ENCODE measurements at places on chromosomes 7 and 10.

GRCh38 chr10:60942788-60943315, 1.1 kb downstream of the RHOBTB1 start:
- no peak for DNase-seq

GRCh38 chr10:118708571-118708970, 46.2 kb downstream of the CACUL1 start:
- no peak for DNase-seq

GRCh38 chr7:50355817-50356178, 51.3 kb downstream of the IKZF1 start:
- no peak for DNase-seq

DNA sequence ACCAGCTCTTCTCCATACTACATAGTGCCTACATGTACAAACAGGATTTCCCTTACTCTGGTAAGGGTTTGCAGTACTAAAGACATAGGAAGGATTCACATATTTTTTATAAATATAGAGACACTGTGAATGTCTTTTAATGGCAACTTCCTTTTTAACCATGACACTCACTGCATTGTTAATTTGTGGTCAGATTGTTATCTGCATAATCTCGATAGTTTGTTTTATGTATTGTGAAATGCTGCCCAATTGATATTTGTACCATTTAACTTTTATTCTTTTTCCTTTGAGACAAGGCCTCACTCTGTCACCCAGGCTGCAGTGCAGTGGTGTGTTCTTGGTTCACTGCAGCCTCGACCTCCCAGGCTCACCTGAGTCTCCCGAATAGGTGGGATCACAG, 39.7 kb downstream of the SP8 start:
- DNase-seq = no peak

DNA sequence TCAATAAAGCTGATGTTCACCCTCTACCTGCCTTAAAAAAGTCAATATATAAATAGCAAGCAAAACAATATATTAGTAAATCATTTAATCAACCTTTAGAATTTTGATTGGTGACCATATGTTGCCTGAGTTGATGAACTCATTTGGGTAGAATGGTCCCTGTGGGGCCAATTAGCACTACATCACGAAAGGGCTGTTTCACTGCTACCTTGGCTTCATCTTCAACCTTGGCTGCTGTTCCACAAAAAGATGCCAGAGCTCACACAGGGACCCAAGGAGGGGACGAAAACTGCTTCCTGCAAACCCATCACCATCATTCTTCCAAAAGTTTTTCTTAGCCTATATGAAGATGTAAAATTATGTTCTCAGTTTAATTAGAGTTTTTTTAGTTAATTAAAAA, 35.4 kb upstream of the HBP1 start:
- no peak for DNase-seq

GRCh38 chr10:11521860-11522259, 89.6 kb downstream of the USP6NL start:
- no peak for DNase-seq

GRCh38 chr10:30079408-30079807, 20.0 kb upstream of the JCAD start:
- DNase-seq = no peak

DNA sequence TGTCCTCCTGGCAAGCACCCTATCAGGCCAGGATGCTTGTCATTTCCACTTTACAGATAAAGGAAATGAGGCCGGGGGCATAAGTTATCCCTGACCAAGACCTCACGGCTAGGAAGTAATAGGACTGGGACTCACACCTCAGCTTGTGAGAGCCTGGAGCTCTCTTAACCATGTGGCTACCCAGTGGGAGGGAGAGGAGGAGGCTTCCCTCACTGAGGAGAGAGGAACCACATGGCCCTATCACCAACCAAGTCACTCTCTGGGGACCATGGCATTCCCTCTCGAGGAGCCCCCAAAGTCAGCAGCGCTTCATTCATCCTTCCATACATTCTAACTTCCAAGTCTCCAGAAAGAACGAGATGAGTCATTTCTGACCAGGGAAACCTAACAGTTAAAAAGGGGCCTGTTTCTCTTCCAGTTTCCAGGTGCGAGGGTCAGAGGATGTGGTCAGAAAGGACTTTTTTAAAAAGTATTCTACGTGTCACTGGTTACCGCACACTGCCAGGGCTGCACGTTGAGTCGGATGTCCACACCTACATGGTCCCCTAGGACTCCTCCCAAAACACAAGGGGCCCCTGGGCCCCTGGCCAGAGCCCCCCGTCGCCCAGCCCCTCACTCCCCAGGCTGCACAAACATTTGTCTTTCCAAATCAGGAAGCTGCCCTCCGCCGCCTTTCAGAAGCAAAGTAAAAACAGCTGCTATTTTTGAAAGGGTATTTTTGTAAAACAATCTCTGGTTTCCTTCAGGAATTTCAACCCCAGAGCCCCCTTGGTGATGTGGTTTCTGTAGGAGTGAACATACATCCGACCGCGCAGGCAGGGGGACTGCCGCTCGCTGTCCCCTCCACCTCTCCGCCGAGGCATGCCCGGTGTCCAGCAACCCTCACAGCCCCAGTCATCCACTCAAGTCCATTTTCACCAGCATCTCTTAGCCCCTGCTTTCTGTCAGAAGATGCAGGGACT, 128.2 kb upstream of the CHST15 start:
- no peak for DNase-seq

DNA sequence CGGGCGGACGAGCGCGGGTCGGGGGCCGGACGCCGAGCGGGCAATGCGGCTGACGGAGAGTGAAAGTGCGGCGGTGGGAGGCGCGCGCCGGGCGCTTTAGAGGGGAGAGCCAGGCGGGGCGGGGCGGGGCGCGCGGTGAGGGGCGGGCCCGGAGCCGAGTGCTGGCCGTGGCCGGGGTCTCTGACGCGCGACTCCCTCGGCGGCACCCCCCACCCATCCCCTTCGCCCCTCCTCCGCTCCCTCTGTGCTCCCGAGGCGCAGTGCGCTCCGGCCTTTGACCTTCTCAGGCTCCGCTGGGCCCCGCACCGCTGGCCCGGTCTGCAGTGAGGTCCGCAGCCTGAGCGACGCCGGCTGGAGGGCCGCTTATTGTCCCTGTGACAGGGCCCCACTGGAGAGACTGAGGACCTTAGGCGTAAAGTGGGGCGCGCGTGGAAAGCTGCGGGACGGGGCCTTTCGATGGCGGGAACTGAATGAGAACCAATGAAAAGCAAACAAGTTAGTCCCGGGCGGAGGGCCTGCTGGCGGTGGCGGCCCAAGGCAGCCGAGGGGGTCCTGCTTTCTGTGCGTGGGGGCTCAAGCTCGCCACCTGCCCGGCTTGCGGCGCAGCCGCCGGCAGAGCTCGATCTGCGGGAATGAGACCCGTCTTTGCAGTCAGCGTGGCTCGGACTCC, at the start of gene CXCL12:
Gene CXCL12, minus strand, starts transcription at position 72 of the 670 bp plus-strand sequence. CDS start 92 bp downstream, outside the sequence.
- DNase-seq = no peak

- DNase-seq = no peak
Observed at GRCh38 chr10:62027841-62028501, 126.5 kb downstream of the ARID5B start.

DNA sequence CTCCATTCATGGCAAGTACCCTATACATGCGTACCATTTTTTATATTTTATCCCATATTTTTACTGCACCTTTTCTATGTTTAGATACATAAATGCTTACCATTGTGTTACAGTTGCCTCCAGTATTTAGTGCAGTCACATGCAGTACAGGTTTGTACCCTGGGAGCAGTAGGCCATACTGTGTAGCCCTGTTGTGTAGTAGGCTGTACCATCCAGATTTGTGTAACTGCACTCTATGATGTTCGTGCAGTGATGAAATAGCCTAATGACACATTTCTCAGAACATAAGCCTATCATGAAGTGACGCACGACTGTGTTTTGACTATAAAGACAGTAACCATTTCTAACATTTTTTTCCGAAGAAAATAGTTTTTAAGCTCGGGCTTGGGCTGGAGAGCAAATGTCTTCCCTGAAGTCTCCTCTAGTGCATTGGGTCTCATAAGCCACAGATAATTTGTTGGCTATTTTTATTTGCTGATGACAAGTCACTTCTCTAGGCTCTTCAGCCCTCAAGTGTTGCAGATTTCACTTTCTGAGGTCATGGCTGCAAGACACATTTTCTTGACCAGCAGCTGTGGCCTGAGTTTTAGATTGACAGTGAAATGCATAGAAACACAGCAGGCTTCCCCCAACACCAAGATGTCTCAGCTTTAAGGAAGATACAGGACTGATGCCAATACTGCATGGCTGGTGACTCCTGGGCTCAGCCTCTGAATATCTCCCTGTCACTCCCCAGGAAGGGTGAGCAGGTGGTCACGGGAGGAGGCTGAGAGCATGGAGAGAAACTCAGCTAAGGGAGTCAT, 26.9 kb downstream of the EPDR1 start:
- no peak for DNase-seq

DNA sequence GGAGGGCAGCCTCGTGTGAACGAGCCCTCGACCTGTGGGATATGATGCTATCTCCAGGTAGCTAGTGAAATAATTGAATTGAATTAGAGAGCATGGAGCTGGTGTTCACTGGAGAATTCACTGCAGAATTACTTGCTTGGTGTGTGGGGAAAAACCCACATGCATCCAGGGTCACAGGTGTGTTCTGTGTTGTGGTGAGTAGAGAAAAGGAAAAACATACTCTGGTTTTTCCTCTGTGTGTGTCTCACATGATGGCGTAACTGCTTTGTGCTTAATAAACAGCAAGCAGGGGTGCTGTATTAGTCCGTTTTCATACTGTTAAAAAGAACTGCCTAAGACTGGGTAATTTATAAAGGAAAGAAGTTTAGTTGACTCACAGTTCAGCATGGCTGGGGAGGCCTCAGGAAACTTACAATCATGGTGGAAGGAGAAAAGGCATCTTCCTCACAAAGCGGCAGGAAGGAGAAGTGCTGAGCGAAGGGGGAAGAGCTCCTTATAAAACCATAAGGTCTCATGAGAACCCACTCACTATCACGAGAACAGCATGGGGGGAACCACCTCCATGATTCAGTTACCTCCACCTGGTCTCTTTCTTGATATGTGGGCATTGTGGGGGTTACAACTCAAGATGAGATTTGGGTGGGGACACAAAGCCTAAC, 62.6 kb downstream of the TACR2 start:
- no peak for DNase-seq

- peak; percentile 5 for DNase-seq
Observed at GRCh38 chr10:30784897-30785605, 155.5 kb upstream of the LYZL2 start.

GRCh38 chr7:70093205-70093904, 495.1 kb downstream of the AUTS2 start:
- DNase-seq = no peak

GRCh38 chr7:152759949-152760853, 649 bp downstream of the ACTR3B start:
- DNase-seq = peak; percentile 5

GRCh38 chr10:58063861-58064480, 203.7 kb downstream of the IPMK start:
- DNase-seq = no peak

DNA sequence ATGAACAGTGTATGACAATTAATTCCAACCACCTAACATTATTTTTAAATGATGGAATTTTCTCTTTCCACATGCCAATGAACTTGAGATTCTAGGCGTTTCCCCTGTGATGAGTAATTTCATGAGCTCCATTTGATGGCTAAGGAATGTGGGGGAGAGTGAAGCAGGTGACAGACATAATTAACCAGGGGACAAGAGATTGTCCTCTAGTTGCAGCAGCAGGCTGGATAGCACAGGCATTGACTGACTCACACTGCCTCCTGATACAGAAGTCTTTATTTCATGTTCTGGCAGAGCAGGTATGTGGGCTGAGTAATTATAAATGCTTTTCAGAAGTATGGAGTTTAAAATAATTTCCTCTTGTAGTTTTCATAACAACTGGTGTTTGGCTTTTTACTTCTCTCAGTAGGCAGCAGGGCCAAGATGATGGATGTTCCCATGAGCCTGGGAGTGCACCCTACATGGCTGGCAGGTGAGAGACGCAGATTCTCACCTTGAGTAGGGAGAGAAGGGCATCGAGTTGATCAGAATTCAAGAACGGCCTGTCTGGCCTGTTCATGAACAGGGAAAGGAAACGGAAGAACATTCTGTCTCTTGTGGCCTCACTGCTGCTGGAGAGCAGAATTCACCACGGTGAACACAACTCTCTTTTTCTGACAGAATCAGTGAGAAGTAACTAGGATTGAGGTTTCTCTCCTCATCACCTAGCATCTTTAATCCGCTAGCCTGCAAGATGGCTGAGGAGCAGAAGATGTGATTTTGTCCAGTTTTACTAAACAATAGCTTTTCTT, 118.8 kb downstream of the AOAH start:
- no peak for DNase-seq

DNA sequence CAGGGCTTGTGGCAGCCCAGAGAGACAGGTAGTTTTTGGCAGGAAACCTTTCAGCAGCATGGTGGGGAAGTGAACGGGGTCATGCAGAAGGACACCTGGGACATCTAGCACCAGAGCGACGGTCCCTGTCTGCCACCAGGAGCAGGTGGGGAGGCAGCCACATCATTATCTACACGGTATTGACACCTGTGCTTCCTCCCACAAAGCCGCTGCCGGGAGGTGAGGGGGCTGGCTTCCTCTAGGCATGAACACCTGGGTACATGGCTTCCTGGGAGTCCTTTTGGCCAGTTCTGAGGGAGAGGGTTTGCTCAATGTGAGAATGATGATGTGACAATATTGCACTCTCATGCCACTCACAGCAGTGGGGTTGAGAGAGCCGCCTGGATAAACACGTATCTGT, 275.2 kb downstream of the ACTR3B start:
- no peak for DNase-seq

DNA sequence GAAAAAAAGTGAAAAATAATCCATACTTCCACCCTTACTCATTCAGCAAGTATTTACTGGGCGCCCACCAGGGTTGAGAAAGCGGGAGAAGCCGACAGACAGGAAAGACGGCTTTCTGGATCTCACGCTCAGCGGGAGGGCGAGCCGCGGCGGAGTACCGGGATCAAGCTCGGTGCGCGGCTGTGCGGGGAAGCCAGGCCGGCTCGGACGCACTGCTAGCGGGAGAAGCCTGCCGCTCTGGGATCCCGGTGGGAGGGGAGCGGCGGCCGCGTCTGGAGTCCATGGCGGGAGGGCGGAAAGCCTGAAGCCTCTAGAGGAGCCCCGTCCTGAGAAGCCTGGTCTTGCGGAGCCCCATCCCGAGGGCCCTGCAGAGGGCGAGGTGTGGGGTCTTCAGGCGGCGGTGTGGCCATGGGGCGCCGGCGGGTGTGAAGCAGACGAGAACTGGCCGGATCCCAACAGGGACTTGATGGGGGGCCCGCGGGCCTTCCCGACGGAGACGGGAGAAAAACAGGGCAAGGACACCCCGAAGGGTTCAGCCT, 82.9 kb downstream of the VIPR2 start:
- DNase-seq = no peak

DNA sequence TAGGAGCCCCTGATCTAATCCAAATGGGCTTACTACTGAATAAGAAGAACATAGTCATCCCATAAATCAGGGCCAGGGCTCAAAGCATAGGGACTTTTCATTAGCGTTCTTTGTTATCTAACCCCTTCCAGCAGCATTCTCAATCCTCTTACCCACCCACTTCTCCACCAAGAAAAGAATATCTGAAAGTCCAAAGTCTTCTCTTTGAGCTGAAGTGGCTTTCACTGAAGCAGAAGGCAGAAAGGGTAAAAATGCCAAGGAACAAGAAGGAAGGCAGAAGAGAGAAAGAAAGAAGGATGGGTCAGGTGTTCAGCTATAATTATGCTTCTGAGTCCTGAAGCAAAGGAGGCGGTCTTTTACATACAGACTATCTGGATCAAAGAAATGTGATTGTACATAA, 10.2 kb downstream of the TRPV5 start:
- no peak for DNase-seq

GRCh38 chr7:36474283-36475010, 84.8 kb downstream of the ANLN start:
- no peak for DNase-seq
